ENCODE measurements at places on chromosomes 12 and 14.

DNA sequence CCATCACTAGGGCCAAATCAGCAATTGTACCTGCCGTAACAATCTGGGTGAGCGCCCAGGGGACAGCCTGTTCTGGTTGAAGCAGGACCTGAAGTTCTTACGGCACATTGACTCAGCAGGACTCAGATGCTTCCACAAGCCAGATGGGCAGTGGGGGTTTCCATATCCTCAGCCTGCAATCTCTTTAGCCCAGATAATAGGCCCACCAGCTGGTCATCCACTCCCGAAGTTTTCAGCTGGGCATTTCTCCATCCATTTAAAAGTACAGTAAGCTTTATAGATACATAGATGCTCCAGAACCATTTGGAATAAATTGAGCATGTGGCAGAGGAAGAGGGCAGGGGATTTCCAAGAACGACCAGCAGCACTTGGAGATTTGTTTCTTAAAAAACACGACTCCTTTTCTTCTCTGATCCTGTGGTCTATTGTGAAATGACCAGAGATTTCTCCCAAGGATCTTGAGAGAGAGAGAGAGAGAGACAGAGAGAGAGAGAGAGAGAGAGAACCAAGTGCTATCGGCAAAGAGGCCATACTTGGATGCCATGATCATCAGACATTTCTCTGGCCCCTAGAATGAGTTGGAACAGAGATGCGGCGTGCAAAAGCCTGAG, 74.8 kb upstream of the PLXNC1 start:
- no peak for DNase-seq

- DNase-seq, result no peak
Observed at GRCh38 chr14:101241807-101242278, 319.5 kb upstream of the DIO3 start.

DNA sequence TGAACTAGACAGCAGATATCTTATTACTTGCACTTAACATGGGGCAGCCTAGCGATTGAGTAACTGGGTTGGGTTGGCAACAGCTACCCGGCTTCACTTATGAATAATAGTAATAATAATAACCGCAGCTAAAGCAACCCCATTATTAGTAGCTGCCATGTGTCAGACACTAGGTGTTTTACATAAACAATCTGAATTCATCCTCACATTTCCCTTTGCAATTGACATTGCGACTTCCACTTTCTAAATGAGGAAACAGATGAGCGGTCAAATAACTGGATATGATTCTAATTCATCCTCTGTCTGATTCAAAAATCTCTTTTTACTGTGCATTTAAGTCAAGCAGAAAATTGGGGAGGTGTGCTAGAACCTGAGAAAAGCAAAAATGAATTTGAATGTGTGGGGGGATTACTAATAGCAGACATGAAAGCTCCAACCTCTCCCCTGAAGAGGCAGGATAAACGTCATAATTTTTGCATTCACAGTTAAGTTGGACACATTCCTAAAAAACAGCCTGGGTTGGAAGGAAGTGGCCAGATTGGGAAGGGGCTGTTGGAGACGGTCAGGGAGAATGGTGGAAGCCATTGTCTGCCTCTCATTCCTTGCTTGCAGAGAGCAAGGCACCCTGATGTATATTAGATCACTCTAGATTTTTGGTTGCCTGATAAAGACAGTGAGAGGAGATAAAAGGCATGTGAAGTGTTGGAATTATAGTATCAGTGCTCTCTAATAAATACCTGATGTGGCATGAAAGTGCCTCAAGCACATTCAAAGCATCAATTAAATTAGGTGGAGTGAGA, 13.1 kb downstream of the EMP1 start:
- no peak for DNase-seq

DNA sequence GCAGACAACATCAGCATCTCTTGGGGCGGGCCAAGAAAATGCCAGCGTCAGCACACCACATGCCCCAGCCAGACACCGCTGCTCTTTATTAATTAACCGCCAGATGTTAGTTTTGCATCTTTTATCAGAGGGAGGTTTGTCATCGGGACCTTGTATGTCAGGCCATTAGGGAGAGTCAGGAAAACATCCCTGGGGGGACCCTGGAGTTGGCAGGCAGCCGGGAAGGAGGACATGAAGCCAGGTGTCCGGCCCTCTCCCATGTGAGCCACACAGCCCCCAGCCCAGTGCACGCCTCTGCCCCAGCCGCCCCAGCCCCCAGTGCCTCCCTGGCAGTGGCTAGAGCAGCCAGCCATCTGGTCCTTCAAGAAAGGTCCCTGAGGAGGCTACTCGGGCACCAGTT, 56.9 kb upstream of the FAM222A start:
- no peak for DNase-seq

DNA sequence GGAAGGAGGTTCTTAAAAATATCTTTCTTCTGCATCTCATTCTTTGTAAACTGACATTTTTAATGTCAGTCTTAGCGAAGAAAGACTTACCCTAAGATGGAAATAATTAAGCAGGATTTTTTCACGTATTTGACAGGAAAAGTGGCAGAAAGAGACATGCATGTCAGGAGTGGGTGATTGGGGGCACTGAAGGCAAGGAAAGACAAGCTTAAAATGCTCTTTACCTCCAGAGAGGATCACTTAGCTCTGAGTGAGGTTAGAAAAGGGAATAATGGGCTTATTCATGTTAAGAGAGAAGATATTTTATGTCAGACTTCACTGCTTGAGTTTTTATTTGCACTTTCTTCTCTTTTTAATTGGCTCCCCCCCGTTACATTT, 1358.2 kb upstream of the TMEM132C start:
- DNase-seq, result no peak

- peak; percentile 68 for DNase-seq
Observed at GRCh38 chr12:32399370-32400113, at the start of gene FGD4. FGD4 (plus strand) TSS chr12:32399558.

GRCh38 chr12:47271800-47272239, 192.1 kb upstream of the AMIGO2 start:
- no peak for DNase-seq

GRCh38 chr12:7834701-7835100, 38.0 kb downstream of the SLC2A14 start:
- DNase-seq, result no peak

GRCh38 chr12:97093187-97093683, 186.2 kb downstream of the NEDD1 start:
- DNase-seq, result no peak

DNA sequence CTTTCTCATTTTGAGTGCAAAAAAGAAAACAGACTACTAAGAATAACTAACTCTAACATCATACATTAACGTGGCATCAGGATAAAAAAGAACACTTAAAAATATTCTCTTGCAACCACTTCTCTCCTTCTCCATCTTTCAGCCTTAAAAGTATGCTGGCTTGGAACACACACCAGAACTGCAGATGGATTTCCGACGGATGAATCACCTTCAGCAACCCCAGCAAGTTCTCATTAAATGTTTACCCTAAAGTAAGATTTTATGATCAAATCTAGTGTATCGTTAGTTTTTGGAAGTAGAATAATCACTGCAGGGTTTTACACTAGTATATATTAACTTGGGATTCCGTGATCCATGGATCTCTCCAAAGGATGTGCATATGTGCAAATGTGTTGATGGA, 1.2 kb downstream of the NEK9 start:
- no peak for DNase-seq

GRCh38 chr12:122133192-122133950, 40.6 kb downstream of the IL31 start:
- DNase-seq, result no peak

- no peak for DNase-seq
Observed at GRCh38 chr14:20470603-20470901, 1.3 kb downstream of the PNP start.

- DNase-seq, result no peak
Observed at GRCh38 chr12:6274231-6275221, 36.0 kb upstream of the PLEKHG6 start.

GRCh38 chr12:98618952-98619351, 25.5 kb downstream of the SLC25A3 start:
- no peak for DNase-seq

GRCh38 chr12:105911966-105912365, 226.8 kb downstream of the NUAK1 start:
- DNase-seq, result no peak

GRCh38 chr14:98984719-98985041, 287.3 kb downstream of the BCL11B start:
- peak; percentile 75 for DNase-seq

GRCh38 chr12:99390707-99391106, 256.8 kb upstream of the GARIN6 start:
- no peak for DNase-seq

GRCh38 chr12:75446857-75447256, 33.7 kb upstream of the GLIPR1 start:
- no peak for DNase-seq

- no peak for DNase-seq
Observed at GRCh38 chr12:104966677-104967076, 8.6 kb upstream of the SLC41A2 start.

DNA sequence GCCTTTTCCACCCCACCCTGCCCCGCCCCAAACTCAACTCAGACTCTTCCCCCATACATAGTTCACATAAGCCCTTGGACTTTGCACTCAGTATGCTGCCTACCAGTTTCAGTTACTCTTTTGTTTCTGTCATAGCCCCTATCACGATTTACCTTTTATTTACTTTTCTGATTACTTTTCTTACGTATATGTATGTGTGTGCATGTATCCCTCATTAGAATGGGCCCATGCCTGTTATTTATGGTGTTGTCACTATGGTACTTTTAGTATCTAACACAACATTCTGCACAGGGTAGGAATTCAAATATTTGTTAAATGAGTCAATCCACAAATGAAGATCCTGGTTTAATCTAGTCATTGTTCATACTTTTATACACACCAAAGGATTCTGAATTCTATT, 16.5 kb upstream of the LUM start:
- DNase-seq, result no peak

DNA sequence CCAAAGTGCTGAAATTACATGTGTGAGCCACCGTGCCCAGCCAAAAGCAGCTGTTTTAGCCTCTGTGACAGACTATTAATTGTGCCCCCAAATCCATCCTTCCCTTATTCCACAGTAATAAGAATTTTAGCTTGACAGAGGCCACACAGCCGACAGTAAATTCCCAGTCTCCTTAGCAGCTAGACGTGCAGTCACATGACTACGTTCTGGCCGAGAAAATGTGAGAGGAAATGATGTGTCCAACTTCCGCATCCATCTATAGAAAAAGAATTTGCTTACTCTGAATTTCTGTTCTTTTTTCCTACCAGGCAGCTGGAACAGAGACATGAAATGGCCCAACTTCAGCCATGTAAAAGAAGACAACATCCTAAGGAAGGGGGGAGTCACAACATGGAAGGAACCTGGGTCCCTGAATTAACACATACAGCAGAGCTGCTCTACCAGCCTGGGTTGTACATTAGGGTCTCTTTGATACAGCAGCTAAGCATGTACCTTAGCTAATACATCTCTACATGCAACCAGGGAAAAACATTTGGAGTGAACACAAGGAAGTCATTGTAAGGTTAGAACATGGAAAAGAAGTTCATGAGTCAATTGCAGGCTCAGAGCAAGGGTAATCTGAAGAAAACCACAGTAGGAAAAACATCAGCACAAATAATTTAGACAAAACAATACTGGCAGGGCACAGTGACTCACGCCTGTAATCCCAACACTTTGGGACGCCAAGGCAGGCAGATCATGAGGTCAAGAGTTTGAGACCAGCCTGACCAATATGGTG, 35.5 kb downstream of the CIT start:
- no peak for DNase-seq

- DNase-seq, result no peak
Observed at GRCh38 chr14:90317286-90317685, 14.5 kb downstream of the NRDE2 start.

GRCh38 chr12:101859664-101860607, 17.4 kb upstream of the DRAM1 start:
- no peak for DNase-seq

Measured in activated CD4-positive, alpha-beta T cell treated with anti-CD3 and anti-CD28 coated beads for 48 hours (primary cell).